ENCODE measurements at places on chromosomes 12 and 14.

DNA sequence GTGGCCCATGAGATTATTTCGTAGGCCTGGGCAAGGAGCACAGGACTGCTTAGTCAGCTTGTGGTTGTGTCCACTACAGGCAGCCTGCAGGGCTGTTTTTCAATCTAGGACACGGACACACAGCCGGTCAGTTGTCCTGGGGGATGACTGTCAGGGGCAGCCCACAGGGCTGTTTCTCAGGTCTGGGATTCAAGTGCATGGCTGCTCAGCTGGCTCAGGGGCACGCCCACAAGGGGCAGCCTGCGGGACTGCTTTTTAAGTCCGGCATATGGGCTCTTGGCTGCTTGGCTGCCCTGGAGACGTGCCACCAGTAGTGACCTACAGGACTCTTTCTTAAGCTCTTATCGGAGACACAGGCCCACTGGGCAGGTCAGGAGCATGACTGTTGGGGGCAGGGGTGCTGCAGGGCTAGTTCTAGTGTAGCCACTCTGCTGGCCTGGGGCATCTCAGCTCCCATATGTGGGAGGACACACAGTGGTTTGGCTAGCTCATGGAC lies 26.6 kb upstream of the GTF2A1 start:
- no peak for DNase-seq

DNA sequence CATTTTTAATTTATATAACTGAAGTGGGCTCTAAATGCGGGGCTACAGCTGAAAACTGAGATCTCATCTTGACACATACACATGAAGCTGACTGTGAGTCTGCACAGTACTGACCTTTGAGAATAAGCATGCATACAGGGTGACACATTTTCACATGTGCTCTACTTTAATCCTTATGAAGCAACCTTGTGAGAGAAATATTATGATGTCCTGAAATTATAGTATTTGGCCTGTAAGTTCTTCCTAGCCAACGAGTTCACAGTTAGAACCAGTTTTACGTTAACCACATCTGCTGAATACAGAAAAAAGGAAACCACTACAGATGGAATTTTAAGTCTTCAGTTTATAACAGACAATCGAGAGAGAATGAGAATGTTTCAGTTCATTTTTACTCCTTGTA lies 70.3 kb downstream of the SPPL3 start:
- DNase-seq: peak; percentile 54

DNA sequence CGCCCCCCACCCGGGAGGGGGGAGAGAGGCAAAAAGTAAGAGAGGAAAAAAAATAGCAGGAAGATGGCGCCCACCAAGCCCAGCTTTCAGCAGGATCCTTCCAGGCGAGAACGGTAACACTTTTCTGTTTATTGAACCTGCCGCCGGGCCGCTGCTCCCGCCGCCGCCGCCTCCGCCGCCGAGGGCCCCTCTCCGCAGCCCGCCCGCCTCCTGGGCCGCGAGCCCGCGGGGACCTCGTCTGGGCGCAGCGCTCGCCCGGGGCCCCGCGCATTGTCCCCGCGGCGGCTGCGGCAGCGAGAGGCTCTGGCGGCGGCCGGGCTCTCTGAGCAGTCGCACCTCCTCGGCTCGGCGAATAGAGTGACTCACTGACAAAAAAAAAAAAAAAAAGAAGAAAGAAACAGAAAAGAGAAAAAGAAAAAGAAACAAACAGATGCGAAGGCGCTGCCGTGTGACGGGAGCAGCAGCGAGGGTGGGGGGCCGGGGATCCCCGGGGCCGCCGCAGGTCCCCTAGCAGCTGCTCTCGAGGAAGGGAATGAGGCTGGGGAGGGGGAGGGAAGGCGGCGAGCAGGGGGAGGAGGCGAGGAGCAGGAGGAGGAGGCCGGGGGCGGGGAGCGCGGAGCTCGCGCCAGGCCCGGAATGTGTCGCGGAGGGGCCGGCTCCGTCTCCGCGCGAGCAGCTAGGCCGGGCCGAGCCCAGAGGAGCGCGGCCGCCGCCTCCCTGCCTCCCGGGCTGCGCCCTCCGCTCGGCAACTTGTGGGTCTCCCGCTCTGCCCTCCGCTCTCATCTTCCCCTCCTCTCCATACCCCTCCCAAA lies 781 bp downstream of the NPAS3 start:
- DNase-seq: no peak

DNA sequence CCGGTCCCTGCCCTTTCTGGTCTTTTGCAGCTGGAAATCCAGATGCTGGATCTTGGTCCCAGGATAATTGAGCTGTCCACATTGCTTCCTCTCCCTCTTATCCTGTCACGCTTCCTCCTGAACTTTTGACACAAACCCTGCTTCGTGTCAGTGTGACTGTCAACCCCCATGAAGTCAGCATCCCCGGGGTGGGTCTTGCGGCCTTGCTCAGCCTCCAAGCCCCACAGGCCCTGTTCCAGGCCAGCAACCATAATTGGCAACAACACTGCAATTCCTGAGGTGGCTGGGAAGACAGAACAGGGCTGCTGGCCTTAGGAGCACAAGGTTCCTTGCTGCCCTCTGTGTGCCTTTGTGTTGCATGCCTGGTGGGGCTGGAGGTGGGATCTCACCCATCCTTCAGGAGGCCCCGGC lies 74.9 kb downstream of the NTF3 start:
- DNase-seq: no peak

DNA sequence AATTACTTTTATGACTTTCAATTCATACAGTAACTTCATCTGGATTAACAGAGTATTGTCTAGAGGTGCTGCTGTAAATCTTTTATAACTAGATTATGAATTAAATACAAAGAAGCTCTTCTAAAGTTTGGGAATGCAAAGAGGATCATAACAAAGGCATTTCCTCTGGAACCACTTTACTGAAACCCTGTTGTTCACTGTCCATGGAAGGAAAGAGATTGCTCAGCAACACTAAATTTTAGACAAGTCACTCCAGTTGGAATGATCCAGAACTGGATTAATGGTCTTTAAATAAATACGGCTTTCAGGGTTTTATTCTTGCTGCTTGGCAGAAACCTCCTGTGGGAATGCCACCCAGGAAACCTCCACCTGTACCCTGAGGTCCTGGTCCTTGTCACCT lies 250.6 kb downstream of the KSR2 start:
- DNase-seq: no peak

GRCh38 chr14:105931808-105932483 lies 405.6 kb downstream of the TMEM121 start:
- no peak for DNase-seq

DNA sequence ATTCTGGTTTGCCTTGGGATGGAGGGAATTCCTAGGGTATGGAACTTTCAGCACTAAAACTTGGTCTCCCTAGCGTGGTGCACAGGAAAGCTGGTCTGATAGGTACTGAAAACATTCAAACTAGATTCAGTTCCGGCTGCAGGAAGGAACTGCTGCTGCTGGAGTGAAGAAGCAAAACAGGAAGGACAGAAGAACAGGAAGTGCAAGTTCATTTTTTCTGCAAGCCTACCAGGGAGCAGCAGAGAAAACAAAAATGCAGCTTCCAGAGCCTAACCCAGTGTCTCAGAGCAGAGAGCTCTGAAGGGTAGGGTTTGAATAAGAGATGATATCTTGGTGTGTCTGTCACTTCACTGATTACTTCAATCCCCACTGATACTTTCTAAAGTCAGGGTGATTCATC lies 165.2 kb downstream of the VRK1 start:
- DNase-seq: no peak
